ENCODE measurements at places on chromosomes 6 and 20.

GRCh38 chr6:21468461-21468860 is 125.1 kb upstream of the SOX4 start:
- no peak for DNase-seq

- DNase-seq = no peak
These were observed 1.2 kb upstream of the ACSS1 start for GRCh38 chr20:25058847-25059810.

DNA sequence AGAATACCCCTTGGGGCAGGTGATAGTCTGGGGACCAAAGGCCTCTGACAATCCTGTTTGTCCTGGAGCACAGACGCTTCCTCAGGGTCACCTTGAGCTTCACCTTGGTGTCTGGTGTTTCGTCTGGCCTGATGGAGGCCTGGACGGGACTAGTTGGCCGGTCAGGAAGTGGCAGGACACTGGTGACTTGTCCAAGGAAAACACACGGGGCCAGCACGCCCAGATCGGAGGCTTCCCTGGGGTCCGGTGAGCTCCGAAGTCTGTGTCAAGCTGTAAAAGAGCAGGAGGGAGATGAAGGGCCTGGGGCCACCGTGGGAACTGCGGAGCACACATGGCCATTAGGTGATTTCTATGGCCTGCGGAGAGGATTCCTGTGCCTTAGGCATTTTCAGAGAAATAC is 67.9 kb downstream of the SMOC2 start:
- DNase-seq = no peak

GRCh38 chr6:158769771-158770432 is 49.3 kb downstream of the EZR start:
- DNase-seq = peak; percentile 92

- no peak for DNase-seq
These were observed 14.2 kb downstream of the NKX2-2 start for GRCh38 chr20:21499641-21500040.

DNA sequence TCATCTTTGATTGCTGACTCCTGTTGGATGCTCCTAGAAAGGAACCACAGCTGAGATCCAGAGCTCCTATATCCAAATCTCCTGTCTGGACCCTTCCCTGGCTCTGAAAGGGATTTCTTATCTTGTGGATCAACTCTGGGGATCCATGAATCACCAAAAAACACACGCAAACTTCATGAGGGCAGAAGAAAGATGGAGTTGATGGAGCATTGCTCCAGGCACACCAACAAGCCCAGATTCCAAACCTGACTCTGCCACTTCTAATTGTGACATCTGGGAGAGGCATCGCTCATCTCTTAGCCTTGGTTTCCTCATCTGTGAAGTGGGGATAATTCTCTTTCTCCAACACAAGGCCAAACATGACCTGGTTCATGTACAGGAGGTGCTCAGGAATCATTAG is 6.7 kb downstream of the KCNS1 start:
- DNase-seq = no peak

GRCh38 chr6:80388507-80388906 is 282.0 kb downstream of the BCKDHB start:
- DNase-seq = no peak

GRCh38 chr20:60883496-60883895 is 368.6 kb upstream of the CDH4 start:
- no peak for DNase-seq

Data from NCI-H2171 treated with DMSO at 0.1 percent for 48 hours (cell line).